Activated CD4-positive, alpha-beta T cell treated with anti-CD3 and anti-CD28 coated beads for 4 hours (primary cell): ENCODE measurements at places on chromosomes 6 and 20.
A peak's percentile ranks its signal among the peaks of the same experiment; 100 is the strongest.

DNA sequence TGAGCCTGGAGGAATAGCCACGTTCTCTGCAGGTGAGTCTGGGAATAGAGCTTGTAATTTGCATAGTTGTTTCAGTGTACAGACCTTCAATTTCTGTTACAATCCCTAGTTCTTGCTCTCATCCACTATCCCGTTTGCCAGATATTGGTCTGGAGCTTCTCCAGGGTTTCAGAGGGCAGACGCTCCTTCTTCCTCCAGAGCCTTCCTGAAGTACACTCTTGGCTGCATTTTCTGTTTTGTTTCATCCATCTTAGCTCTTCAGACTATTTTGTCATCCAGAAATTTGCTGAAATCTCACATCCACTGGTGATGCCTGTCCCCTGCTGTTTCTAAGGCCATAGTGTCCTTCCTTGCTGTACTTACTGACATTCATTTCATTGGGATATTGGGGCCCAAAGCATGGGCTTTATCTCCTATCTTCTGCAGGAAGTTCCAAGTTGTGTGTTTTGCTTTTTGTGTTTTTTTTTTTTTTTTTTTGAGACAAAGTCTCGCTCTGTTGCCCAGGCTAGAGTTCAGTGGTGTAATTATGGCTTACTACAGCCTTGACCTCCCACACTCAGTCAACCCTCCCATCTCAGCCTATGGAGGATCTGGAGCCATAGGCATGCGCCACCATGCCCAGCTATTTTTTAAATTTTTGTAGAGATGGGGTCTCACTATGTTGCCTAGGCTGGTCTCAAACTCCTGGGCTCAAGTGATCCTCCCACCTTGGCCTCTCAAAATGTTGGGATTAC, 18.7 kb downstream of the CDS2 start:
- DNase-seq: no peak

DNA sequence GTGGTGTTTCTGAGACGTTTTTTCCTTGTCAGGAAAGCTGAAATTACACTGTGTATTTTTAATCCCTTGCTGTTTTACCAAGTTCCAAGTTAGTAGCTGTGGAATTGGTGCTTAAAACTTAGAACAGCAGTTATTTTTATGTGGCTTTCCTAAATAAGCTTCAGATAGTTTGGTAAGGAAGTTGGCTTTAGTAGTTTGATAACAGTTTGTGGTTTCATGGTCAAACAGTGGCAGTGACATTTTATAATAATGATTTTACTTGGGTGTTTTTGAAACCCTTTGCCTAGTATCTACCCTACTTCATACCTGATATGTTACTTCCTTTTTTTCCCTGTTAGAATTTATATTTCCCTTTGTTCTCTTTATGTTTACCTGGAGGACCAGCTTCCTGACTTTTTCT, 164.9 kb downstream of the JARID2 start:
- DNase-seq: no peak

- no peak for DNase-seq
Observed at GRCh38 chr6:43339168-43339567, 30.3 kb downstream of the ZNF318 start.

DNA sequence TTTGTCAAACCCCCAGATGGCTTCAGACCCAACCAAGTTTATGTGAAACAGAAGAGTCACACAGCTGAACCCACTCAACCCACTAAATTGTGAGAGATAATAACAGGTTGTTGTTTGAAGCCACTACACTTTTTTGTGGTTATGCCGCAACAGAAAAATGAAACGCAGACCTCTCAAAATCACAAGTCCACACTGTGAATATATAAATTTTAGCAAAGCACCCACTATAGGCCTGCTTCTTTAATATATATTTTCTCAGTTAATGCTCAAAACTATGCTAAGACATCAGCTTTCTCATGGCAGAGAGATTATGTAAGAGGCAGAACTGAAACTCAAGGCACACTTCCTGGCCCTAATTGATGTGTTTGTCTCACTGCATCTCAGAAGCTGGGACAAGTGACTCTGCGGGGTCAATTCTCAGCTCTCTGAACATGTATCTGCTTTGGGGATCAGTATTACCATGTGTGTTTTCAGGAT, 27.7 kb downstream of the MAP3K5 start:
- no peak for DNase-seq

DNA sequence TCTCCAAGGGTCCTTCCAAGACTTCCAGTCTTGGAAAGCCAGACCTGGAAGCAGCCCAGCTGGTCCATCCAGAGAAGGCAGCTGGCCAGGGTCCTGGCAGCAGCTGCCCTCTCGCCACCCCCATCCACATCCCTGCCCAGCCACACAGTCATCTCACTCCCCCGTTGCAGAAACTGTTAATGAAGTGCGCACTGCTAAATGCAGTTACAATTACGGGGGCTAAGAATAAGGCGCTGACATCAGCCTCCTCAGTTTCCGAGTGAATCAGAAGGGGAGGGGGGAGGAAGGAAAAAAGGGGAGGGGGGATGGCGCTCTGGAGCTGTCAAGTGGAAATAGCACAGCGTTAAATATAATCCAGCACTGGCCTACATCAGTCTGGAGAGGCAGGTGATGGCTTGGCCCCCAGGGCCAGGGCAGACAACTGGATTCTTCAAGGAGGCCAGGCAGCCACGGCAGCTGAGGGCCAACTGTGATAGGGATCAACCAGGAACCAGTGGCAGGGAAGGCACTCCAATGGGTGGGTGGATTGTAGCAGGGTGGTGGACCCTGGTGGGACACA, 6.9 kb downstream of the RIMS4 start:
- DNase-seq: no peak

DNA sequence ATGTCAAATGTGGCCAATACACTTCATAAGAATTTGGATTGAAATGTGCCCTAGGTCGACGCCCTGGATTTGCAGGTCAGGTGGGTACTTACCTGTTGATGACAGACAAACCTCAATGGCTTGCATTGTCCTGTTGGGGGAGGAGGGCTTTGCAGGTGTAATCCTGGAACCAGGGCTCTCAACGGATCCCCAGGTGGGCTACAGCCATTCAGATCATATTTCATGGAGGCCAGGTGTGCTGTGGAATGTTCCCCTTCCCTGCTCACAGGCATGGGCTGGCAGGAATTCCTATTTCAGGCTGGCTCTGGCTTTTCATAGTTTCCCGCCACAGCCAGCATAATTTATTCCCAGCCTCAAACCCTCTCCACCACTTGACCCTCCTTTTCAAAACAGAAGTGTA, 254.7 kb downstream of the SMOC2 start:
- no peak for DNase-seq

DNA sequence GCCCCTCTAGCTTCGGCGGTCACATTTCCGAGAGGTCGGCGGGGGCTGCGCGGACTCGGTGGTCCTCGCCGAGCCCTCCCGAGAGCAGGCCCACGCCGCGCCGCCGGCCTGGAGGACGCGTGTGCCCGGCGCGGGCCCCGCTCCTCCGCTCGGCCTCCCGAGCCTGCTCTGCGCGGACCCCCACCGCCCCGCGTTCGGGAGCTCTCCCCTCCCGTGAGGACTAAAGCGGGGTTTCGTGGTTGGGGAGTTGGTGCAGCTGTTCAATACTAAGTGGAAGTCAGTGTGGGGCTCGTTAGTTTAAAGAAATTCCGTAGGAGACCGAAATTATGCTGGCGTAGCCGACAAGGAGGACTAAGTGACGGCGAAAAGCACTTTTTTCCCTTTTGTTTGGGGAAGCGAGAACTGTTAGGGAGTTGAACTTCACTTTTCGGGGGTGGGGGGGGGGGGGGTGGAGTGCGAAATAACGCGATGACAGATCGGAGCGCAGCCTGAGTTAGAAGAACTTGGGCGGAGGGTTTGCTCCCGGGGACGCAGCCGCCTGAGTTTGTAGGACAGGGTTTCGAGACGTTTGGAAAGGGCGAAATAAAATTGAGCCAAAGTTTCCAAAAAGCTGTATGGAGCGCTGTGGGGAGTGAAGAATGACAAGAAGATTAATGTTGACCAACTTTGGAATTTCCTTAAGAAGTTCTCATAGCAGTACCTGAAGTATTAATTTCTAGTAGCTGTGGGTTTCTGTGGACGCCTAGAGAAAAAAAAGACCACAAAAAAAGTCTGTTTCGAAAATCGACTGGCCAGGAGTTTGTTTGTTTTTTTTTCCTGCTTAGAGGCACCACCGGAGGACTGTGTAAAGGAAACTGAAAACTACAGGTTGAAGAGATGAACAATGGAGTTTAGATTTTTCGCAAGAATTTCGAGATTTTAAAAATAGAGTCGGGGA, 1.4 kb downstream of the QKI start:
- DNase-seq: peak; percentile 30

DNA sequence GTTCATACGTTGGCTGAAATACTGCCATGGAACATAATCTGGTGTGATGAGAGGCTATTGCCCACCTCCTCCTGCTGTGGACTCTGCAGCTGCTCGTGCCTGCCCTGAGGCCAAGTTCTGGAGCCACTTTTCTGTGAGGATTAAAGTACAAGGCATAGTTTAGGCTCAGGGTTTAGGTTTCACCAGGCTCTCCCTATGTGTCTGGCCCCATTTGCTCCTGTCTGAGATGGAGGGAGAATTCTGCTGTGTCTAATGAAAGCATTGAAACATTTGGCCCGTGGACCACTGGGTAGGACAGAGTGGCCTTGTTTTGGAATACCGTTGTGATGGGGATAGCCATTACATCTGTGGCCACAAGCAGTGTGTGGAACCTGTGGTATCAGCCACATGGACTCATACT, 5.9 kb downstream of the WRNIP1 start:
- DNase-seq: no peak

- DNase-seq: no peak
Observed at GRCh38 chr6:25248123-25248522, 31.1 kb upstream of the CARMIL1 start.
